Activated naive CD8-positive, alpha-beta T cell treated with anti-CD3 and anti-CD28 coated beads for 36 hours (primary cell): ENCODE measurements at places on chromosomes 5 and 9. TPM values are rescaled to one million over a fixed set of nuclear protein-coding genes. Genes with fewer than 3 reads are reported as not detected.

DNA sequence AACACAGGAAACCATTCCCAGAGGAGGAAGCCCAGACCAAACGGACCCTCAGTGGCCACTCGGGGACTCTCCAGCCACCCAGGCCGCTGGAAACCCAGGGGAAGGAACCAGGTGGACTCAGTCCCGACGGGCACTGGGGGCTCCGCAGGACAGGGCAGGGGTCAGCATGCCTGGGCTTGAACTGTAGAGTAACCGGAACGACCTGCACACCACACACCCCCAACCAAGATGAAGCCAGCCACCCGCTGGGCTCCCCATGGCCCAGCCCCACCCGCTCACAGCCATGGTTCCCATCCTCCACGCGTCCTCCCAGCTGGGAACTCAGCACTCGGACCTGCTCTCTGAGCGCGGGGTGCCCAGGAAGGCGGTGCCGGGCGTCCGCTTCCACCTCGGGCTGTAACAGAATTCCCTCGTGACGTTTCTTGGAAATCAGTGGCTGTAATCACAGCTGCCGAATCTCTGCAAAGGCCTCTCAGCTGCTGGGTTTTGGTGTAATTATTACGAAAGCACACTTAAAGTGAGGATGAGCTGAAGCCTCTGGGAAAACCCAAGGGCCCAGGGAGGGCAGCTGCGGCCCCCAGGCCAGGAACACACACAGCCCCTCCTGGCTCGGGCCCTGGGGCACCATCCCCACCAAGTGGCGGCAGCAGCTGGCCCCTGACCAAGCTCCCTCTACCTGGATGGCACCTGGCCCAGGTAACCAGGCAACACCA is 13.8 kb downstream of the NACC2 start:
- no peaks in the 10 kb centered on the region for H3K27me3 ChIP-seq
- DNase-seq: no peak
- no peaks in the 10 kb centered on the region for H3K36me3 ChIP-seq
- H3K4me1 ChIP-seq: peaks cover 13% of the 10 kb centered on the region

DNA sequence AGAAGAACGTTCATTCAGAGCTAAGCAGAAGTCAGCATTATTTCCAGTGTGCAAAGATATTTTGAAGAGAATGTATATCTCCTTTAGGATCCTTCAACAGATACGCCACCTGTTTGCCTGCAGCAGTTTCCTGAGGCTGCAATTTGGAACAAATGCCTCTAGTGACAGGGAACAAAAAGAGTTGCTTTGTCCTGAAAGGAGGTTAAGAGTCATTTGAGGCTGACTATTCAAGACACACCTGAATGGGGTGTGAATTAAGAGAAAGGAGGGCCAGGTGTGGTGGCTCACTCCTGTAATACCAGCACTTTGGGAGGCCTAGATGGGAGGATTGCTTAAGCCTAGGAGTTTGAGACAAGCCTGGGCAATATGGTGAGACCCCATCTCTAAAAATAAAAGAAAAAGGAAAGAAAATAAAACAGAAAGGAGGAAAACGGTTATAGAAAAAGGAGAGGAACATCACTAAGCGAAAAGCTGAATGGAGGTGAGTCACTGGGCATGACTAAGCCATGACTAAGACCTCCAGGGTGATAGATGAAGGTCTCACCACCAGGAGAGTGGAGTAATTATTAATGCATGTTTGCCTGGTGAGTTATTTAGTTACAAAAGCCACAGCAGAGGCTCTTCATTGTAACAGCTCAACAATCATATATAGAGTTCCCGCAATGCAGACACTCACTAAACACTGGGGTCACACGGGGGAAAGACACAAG is 255.2 kb upstream of the TNC start:
- no peak overlapping the region for H3K27ac ChIP-seq
- H3K27me3 ChIP-seq: peaks cover 8% of the 10 kb centered on the region

DNA sequence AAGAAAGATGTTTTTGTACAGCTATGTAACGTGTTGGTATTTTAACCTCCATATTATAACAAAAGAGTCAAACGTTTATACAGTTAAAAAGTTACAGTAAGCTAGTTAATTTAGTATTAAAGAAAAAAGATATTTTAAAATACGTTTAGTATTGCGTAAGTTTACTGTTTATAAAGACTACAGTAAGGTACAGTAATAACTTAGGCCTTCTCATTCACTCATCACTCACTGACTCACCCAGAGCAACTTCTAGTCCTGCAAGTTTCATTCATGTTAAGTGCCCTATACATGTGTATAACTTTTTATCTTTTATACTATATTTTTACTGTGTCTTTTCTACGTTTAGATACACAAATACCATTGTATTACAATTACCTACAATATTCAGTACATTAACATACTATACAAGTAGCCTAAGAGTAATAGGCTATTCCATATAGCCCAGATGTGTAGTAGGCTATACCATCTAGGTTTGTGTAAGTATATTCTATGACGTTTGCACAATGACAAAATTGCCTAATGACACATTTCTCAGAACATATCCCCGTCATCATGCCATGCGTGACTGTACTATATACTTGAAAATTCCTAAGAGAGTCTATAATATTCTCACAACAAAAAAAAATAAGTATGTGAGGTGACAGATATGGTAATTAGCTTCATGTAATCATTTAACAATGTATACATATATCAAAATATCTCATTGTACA is 33.8 kb downstream of the ERP44 start:
- no peak for DNase-seq
- peaks cover 15% of the 10 kb centered on the region for H3K4me1 ChIP-seq
- no peak overlapping the region for H3K27ac ChIP-seq
- H3K36me3 ChIP-seq: peaks cover 10% of the 10 kb centered on the region
- H3K4me3 ChIP-seq: no peak overlapping the region

- no peak overlapping the region for H3K4me3 ChIP-seq
- DNase-seq: peak; percentile 23
- H3K36me3 ChIP-seq: no peaks in the 10 kb centered on the region
- no peak overlapping the region for H3K27ac ChIP-seq
- H3K4me1 ChIP-seq: no peaks in the 10 kb centered on the region
Measured at GRCh38 chr9:34413231-34413852, 36.6 kb upstream of the MYORG start.

- H3K4me3 ChIP-seq: no peak overlapping the region
- no peak for DNase-seq
- no peak overlapping the region for H3K27ac ChIP-seq
- H3K27me3 ChIP-seq: peaks cover 52% of the 10 kb centered on the region
- no peaks in the 10 kb centered on the region for H3K36me3 ChIP-seq
- peaks cover 2% of the 10 kb centered on the region for H3K4me1 ChIP-seq
Measured at GRCh38 chr5:80576383-80576782, 6.3 kb upstream of the ANKRD34B start.

DNA sequence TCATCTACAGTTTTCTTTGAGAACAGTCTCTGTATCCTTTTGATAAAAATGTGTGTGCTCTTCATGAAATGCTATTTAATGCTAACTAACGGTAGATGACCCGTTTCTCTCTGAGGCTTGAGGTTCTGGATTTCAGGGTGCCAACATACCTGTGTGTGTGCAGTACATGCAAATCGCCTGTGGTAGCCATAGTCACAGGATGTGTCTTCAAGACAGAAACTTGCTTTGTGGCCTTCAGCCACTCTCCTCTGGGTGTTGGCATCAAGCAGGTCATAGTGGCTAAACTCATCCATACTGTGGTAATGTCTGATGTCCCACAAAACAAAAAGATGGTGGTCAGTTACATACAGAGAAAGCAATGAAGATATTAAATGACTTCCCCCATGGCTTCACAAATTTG is 4.2 kb downstream of the LOX start:
- no peak overlapping the region for H3K4me3 ChIP-seq
- peaks cover 17% of the 10 kb centered on the region for H3K4me1 ChIP-seq
- peaks cover under 1% of the 10 kb centered on the region for H3K36me3 ChIP-seq
- H3K27ac ChIP-seq: no peak overlapping the region
- DNase-seq: no peak
- peaks cover 50% of the 10 kb centered on the region for H3K27me3 ChIP-seq

- no peak overlapping the region for H3K4me3 ChIP-seq
- no peak overlapping the region for H3K27ac ChIP-seq
- no peaks in the 10 kb centered on the region for H3K27me3 ChIP-seq
- H3K36me3 ChIP-seq: peaks cover 29% of the 10 kb centered on the region
- peaks cover 39% of the 10 kb centered on the region for H3K4me1 ChIP-seq
Measured at GRCh38 chr5:112876362-112876761, 15.3 kb downstream of the SRP19 start.

DNA sequence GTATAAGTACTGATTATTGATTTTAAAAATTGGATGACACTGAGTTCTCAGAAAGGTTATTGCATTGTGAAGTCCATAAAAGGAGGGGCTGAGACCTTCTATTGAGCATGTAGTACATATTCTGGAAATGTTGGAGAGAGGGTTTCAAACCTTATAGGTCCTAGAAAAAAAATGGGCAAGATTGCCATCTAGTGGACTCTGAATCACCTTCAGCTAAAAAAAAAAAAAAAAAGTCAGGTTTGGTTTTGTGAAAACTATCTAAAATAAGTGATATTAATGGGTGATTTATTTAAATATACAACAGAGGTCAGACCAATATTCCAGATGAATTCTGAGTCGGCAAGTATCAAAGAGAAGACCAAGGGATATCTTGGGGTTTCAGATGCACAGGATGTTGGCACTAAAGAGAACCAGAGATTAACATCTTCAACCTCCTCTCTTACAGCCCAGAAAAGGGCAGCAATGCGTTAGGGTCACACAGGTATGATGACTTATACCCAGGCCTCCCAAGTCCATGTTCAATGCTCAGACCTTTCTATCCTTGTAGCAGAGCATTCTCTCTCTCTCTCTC is 109.8 kb upstream of the NMUR2 start:
- peaks cover 12% of the 10 kb centered on the region for H3K27me3 ChIP-seq
- H3K36me3 ChIP-seq: no peaks in the 10 kb centered on the region
- no peak for DNase-seq
- no peak overlapping the region for H3K27ac ChIP-seq

DNA sequence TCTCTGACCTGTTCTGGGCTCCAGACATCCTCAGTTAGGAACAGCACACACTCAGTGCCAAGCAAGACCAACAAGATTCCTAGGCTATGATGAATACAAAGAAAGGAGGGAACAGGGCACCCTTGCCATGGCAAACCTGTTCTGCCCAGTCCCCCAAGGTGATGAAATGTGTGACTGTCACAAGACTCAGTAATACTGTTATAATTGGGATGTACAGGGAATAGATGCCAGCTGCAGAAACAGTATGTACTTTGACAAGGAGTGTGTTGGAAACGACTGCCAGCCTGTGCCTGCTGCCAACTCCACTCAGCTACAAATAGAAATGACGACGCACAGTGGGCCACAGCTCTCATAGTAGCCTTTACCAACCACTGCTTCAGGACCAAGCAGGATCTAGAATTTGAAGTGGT is 453.0 kb downstream of the EFNA5 start:
- no peak overlapping the region for H3K27ac ChIP-seq
- H3K27me3 ChIP-seq: no peaks in the 10 kb centered on the region
- H3K4me1 ChIP-seq: no peaks in the 10 kb centered on the region

GRCh38 chr5:6548756-6549285 is 84.0 kb downstream of the NSUN2 start:
- no peak for DNase-seq
- no peaks in the 10 kb centered on the region for H3K4me1 ChIP-seq
- no peak overlapping the region for H3K27ac ChIP-seq
- H3K4me3 ChIP-seq: no peak overlapping the region
- no peaks in the 10 kb centered on the region for H3K27me3 ChIP-seq

GRCh38 chr9:134222018-134222573 is 57.7 kb upstream of the RNU6ATAC start:
- no peak overlapping the region for H3K4me3 ChIP-seq
- H3K27me3 ChIP-seq: no peaks in the 10 kb centered on the region
- no peak overlapping the region for H3K27ac ChIP-seq
- H3K4me1 ChIP-seq: no peaks in the 10 kb centered on the region
- H3K36me3 ChIP-seq: no peaks in the 10 kb centered on the region

DNA sequence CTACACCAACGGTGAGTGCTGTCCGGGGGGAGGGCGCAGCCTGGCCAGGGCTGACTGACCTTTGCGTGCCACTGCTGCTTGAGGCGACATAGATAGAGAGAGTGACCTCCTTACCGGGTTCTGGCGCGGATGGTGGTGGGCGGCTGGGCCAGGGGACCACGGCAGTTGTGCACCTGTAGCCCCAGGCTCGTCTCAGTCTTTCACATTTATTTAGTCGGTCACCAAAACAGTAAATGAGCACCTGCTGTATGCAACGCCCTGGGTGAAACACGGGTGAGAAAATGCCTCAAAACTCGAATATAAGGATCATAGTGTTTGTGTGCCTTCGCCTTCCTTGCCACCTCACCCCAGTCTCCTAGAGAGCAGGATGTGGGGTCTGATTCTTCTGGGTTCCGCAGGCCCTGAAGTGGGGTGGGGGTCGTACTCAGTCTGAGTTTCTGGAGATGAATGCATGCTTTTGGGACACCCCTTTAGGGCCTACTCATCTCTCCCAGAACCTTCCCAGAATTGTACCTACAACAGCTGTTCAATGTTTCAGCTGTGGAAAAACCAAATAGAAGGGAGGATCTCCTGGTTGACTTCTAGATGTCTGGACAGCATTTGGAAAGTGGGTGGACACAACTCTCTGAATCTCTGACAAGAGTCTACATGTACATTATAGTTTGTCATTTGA is 714 bp downstream of the SEC24A start:
- peak; percentile 9 for DNase-seq
- peaks cover 9% of the 10 kb centered on the region for H3K36me3 ChIP-seq
- peaks cover 27% of the 10 kb centered on the region for H3K4me1 ChIP-seq
- H3K4me3 ChIP-seq: peak overlapping the region; percentile 85
- H3K27ac ChIP-seq: peak overlapping the region; percentile 98
- no peaks in the 10 kb centered on the region for H3K27me3 ChIP-seq

DNA sequence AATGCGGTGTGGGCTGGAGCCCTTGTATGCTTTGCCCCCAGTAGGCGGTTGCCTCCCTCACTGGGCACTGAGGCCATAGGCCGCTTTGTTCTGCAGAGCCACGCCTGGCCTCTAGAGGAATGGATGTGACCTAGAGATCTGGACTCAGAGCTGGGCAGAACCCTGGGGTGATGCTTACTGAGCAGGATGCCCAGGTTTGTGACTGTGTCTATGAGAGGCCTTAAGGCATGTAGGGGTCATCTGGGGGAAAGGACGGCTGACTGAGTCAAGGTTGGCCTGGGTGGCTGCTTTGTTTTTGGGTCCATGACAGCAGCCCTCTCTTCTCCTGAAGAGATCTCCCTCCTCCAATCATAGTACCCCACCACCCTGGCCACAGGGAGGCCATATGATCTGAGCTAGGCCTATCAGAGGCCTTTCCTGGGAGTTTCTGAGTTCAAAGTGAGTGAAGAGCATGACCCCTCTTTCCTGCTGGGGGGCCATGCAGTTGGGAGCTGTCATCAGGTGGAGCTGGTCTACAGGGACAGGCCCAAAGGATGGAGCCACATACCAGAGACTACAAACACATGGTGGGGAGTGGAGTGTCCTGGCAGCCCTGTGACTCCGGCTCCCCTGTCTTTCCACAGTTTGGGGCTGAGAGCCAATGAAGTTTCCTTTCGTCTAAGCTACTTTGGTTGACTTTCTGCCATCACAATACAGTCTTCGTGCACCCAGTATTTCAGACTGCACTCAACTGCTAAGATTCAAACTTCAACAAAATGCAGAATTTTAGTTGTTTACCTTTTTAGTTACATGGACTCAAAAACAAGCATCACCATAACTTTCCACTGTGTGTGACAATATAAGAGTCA is 165.4 kb downstream of the AUH start:
- no peak for DNase-seq
- H3K36me3 ChIP-seq: peaks cover 17% of the 10 kb centered on the region
- H3K4me3 ChIP-seq: no peak overlapping the region
- H3K4me1 ChIP-seq: peaks cover 54% of the 10 kb centered on the region
- no peak overlapping the region for H3K27ac ChIP-seq

GRCh38 chr9:136191960-136192286 is 13.0 kb downstream of the LHX3 start:
- no peak overlapping the region for H3K4me3 ChIP-seq
- no peaks in the 10 kb centered on the region for H3K36me3 ChIP-seq
- DNase-seq: no peak
- peaks cover 8% of the 10 kb centered on the region for H3K4me1 ChIP-seq

Gene ISL1
- total RNA-seq: not detected

Gene GABRA1
- not detected for total RNA-seq

Gene SPINK13
- total RNA-seq: not detected

Gene CCDC192
- not detected for total RNA-seq

Gene IL7R
- 117 TPM for total RNA-seq
